ENCODE measurements at places on chromosomes 2 and 18.

GRCh38 chr2:146226077-146226476 is 1618.8 kb upstream of the ACVR2A start:
- DNase-seq: no peak

DNA sequence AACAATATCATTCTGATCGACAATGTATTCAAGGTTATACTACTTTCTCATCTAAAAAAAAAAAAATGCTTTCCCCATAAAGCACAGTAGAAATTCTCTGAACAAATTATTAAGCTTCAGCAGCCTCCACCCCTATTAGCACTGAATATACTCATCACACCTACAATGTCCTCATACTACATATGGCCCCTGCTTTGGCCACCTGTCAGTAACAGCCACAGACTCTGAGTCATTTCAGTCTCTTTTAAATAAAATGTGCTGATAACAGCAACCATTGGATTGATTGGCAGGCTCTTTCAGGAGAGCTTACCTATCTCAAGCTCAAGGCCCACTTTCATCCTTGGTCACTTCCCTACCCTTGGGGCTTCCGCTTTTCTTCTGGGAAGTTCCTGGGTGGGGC is 236.7 kb downstream of the TMX3 start:
- DNase-seq: no peak

DNA sequence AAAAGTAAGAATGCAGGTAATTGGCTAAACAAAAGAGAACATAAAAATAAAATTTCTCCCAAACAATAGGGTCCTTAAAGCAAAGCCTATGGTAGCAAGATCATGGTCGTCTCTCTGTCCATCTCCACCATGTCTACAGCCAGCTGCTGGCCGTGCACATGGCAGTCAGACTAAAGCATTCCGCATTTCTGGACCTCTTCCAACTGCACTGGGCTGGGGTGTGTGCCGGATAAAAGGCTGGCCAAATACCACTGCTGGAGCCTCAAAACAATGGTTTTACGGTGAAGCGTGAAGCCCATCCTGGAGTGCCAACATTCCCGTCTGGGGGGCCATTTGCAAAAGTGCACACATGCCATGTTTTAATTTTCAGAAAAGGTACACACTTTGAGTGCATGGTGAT is 74.8 kb upstream of the PIEZO2 start:
- no peak for DNase-seq

DNA sequence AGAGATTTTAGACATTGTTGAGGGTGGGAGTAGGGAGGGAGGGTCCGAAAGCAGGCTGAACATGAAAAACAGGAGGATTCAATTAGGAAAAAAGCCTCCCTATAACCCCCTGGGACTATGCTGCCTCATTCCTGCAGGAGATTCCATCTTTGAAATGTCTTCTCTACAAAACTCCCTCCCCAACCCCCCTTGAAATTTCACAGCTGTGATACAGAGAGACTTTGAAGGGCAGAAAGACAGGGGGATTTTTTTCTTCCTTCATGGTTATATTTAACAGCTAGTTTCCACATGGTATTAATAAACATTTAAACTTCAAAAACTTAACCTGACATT is 57.6 kb downstream of the TRIB2 start:
- DNase-seq: no peak
